Fibroblast of villous mesenchyme (primary cell): ENCODE measurements at places on chromosomes 3 and 15. TPM values are rescaled to one million over a fixed set of nuclear protein-coding genes. Genes with fewer than 3 reads are reported as not detected.

DNA sequence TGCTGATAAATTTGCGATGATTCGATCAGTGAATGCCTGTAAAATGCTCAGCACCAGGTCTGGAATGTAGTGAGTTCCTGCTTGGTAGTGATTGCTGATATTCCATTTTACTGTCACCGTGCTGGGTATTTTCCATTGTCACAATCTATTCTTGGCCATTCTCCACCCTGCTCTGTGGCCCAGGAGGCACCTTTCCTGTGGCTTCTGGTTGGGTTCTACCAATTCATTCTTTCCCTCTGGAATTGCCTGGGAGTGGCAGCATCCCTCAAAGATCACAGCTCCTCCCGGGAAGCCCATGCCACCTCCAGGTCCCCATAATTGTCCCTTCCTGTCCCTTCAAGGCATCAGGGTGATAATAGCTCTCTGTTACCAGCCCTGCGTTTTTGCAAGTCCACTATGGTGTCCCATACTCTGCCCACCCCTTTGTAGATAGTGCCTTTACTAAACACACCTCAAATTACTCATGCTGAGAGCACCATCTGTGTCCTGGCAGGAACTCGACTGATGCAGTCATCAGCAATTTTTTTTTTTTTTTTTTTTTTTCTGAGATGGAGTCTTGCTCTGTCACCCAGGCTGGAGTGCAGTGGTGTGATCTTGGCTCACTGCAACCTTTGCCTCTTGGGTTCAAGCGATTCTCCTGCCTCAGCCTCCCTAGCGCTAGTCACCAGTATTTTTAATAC, 177.8 kb upstream of the PROK2 start:
- DNase-seq: no peak

The CHRNB4 gene
- total RNA-seq: not detected in 2 replicates

GRCh38 chr3:170270282-170270881, 48.2 kb downstream of the PRKCI start:
- DNase-seq: no peak

DNA sequence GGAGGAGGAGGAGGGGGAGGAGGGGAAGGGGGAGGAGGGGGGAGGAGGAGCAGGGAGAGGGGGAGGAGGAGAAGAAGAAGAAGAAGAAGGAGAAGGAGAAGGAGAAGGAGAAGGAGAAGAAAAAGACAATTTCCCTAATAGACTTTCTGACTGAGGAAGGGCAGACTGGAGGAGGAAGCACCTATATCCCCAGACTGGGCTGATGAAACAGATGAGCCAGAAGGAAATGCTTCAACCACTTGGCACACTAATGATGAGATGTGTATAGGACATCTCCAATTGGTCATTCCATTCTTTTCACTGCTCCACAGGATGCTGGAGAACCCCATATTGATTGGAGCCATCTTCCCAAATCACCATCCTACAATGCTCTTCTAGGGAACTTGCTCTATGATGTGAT, 69.9 kb downstream of the LYZL4 start:
- DNase-seq: no peak

DNA sequence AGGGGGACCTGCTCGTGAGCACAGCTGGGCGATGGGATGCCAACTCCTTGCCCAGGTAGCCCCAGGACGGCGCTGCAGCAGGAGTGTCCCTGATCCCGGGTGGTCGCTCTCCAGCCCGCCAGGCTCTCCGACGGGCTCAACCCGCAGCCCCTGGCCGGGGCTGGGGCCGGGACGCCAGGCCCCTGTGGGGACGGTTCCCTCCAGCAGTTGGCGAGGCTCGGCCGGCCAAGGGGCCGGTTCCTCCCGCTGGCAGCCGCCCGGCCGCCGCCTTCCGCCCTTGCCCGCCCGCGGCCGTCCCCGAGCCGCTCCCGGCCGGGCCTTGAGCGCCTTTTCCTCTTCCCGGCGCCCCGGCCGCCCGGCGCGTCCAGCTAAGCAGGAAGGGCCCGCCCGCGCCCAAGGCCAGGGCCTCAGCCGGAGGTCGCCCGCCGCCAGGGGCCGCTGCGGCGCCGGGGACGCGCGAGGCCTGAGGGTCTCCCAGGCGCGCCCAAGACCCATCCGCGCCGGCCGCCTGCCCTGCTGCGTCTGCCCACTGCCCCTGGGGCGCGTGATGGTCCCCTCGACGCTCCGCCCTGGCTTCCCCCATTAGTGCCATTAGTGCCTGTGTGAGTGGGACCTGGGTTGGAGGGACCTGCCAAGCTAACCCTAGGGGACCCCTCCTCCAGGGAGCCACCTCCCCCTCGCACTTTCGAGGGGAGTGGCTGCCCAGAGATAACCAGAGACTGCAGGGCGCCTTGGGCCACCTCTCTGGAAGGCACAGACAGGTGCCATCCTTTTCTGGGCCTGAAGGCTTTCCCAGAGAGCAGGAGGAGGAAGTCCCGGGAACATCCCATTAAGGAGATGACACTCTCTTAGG, 106.4 kb downstream of the FBLN2 start:
- peak; percentile 37 for DNase-seq

The FANCD2OS gene
- not detected in 2 replicates for total RNA-seq
